ENCODE measurements at places on chromosomes 11 and 22.
A peak's percentile ranks its signal among the peaks of the same experiment; 100 is the strongest.

- DNase-seq, result no peak
Measured at GRCh38 chr22:26800858-26801257, 143.5 kb downstream of the MIAT start.

GRCh38 chr11:23423656-23424055 is 563.4 kb upstream of the CCDC179 start:
- DNase-seq, result no peak

- no peak for DNase-seq
Measured at GRCh38 chr22:24407278-24407665, 20.1 kb upstream of the ADORA2A start.

DNA sequence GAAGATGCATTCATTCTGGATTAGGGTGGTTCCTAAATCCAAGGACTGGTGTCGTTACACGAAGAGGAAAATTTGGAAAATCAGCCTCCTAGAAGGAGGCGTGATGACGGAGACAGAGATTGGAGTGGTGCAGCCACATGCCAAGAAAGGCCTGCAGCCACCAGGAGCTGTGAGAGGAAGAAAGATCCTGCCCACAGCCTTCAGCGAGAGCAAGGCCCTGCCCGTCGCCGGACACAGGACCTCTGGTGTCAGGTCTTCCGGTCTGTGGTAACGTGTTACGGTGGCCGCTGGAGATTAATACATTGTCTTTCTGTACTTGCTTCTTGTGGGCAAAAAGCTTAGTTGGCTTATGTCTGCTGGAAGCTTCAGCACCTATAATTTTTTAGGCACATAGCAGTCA is 1045.8 kb downstream of the BRD1 start:
- DNase-seq, result no peak

DNA sequence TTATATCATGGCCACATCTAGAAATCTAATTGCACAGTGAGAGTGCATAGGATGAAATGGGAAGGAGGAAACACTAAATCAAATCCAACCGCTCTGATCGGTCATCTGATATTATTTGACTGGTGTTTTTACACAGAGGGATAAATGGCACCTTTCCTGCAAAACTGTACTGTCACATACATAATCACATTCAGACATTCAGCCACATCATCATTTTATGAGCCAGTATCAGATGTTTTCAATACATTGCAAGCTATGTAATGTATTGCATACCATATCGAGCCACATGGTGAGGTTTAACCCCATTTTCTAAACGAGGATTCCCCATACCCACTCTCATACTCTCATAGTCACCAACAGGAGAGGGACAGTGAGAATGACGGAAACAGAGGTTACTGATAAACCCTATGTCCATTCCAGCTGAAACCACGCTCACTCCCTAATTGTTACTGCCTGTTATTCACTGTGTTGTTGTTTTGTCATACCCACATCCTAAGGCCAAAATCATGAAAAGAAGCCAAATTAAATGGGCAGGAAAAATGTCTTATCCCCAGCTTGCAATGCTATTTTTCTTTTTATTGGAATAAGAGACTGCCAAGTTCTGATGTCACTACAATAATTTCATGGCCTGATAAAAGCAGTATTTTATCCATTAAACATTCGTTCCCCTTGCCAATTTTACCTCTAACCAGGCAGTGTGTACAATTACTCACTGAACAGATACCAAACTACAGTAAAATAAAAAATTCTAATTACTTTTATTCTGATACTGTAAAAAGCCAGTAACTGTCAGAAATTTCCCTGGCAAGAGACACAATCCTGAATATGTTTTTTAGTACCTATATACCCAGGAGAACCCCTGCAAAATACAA is 9.0 kb downstream of the CDON start:
- no peak for DNase-seq

DNA sequence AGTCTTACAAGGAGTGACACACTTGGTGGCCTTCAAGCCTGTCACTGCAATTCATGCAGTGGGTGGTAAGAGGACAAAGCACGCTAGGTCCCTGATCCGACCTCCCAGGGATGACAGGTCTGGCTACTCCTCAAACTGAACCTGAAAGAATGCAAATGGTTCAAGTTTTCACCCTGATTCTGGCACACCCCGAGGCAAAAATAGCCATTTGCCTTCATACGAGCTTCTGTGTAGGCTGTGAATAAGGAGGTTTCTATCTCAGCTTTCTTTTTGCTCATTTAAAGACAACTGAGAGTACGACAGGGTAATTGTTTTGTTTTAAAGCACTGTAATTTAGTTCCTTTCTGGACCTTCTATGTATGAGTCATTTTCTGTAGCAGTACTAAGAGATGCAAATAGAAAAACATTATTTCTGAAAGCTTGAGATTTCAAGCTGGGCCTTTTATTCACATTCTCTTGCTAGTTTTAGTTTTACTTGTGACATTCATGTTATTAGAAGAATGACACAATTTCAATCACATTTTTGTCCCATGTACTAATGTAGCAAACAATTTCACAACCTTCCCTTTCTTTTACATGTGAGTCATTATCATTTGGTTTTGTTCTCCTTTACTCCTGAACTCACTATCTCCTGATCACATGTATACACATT is 56.6 kb upstream of the FDX1 start:
- DNase-seq, result no peak

- DNase-seq, result no peak
Measured at GRCh38 chr11:69121621-69122325, 34.0 kb upstream of the SMIM38 start.

- no peak for DNase-seq
Measured at GRCh38 chr11:62479631-62480201, 60.9 kb downstream of the SCGB1A1 start.

DNA sequence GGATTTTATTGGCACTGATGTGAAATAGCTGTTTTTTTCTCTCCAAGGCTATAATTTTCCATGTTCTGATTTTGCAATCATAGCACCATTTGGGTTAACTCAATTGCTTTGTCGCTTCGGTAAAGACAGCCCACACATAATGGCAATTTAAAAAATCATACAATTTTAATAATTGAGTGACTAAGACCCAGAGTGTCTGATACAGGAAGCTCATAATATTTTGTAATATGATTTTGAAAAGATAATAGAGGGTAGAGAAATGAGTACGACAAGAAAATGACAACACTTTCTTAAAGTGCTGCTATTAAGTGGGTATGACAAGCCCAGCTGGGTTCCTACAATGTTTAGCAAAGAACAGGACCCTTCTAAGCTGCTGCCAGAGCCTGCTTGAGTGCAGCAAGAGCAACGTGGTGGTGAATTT is 439.1 kb downstream of the METTL15 start:
- DNase-seq, result peak; percentile 48

- no peak for DNase-seq
Measured at GRCh38 chr11:13463779-13464290, 813 bp upstream of the BTBD10 start.

- no peak for DNase-seq
Measured at GRCh38 chr11:78256962-78257361, 68.2 kb downstream of the USP35 start.

- no peak for DNase-seq
Measured at GRCh38 chr11:13923716-13924650, 38.5 kb upstream of the SPON1 start.

GRCh38 chr22:26573026-26573662 is 16.8 kb downstream of the TPST2 start:
- DNase-seq, result no peak

DNA sequence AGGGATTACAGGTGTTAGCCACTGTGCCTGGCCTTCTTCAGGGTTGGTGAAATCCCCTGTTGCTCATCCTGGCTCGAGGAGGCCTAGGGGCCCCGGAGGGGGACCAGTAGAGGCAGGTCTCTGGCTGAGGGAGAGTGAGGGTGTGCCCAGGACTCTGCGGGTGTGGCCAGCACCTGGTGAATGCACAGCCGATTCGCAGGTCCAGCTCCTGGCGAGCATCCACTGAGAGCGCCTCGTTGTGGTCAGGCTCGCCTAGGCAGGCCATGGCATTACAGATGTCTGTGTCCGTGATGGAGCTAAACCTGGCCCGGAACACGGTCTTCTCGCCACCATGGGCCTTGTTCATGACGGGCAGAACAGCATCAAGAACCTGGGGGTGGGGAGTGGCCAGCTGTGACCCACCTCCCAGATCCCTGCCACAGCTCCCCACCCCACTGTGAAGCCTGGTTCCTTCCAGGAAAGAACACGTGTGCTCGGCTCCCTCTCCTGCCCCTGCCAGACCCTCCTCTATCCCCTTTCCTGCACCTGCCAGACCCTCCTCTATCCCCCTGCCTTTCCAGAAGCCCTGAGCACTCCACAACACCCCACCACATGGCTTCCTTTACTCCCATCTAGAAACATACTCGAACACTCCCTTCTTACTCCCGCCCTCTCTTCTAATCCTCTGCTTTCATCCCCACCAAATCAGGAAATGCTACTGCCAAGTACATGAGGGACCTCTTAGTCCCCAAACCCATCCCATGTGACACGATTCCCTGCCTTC is 12.4 kb downstream of the TOP3B start:
- no peak for DNase-seq

DNA sequence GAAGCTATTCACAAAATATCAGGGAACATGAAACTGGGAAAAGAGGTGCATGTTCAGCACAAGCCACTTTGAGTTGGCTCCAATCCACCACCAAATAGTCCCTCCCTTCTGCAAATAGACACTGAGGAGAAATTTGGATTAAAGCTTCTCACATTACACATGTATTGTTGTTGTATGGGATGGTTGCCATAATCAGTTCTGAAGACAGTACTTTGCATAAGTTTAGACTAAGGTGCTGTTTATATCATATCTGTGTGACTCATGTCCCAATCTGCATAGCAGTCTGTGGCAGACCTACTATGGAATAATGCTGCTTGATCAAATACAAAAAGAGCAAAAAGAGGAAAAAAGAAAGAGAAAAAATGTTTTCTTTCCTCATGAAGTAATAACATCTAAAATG is 376.7 kb upstream of the DDI1 start:
- peak; percentile 4 for DNase-seq

- no peak for DNase-seq
Measured at GRCh38 chr22:35491908-35492380, 48.7 kb upstream of the RASD2 start.

- no peak for DNase-seq
Measured at GRCh38 chr11:61957021-61957770, 7.0 kb downstream of the BEST1 start.

- no peak for DNase-seq
Measured at GRCh38 chr22:19394274-19395050, 37.1 kb downstream of the HIRA start.

DNA sequence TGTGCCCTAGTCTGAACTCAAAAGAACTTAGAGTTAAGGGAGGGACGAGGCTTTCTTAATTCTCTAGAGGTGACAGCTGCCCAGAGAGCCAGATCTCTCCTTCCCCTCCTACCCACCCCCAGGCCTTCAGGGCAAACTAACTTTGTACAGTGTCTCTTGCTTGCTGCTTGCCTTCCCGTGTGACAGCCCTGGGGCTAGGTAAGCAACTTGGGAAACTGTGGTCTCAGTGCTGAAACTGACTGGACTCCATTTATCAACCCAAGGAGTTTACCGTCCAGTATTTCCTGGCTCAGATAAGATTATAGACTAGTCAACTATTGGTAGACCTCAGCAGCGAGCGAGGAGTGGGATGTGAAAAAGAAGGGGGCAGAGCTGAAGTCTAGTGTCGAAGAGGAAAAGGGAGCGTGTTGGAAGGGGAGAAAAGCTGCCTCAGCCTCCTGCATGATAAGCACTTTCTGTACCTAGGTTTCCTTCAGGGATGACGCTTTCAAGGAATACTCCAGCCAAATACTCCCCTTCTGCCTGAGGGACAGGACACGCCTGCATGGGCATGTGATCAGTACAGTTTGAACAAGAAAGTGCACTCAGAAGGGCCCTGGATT is 43.3 kb upstream of the WEE1 start:
- DNase-seq, result no peak

- DNase-seq, result no peak
Measured at GRCh38 chr11:33358150-33358831, 101.1 kb downstream of the HIPK3 start.

DNA sequence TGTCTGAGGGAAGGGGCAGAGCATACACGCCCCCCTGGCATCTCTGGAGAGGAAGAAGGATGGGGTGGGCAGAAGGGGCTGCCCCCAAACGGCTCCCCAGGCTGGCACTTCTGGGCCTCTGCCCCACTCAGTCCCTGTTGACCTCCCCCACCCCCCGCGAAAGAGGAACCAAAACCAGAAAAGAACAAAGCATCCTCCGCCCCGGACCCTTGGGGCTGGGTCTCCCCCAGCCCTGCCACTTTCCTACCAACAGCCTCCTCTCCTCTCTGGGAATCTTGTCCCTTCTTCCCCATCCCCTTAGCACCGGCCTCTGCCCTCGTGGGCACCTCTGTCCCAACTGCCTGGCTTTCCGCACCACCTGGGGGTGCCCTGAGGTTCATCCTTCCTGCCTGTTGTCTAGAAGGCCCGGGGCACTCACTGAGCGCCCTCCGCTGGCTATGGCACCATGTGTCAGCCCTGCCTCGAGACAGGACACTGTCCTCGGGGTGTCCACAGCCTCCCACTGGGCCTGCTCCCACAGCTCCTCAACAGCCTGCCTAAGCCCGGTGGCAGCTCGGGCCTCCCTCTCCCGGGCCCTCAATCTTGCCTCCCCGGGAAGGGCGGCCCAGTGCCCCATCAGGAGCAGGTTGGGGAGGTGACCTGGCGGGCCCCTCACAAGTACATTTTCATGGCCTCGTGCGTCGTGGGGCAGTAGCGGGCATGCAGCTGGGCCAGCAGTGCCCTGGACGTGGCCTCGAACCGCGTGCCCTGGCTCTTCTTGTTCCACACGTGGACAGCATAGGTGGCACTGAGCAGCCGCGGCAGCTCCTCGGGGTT is 28.2 kb downstream of the A4GALT start:
- DNase-seq, result no peak

GRCh38 chr11:122181893-122182292 is 65.9 kb upstream of the BLID start:
- DNase-seq, result no peak

DNA sequence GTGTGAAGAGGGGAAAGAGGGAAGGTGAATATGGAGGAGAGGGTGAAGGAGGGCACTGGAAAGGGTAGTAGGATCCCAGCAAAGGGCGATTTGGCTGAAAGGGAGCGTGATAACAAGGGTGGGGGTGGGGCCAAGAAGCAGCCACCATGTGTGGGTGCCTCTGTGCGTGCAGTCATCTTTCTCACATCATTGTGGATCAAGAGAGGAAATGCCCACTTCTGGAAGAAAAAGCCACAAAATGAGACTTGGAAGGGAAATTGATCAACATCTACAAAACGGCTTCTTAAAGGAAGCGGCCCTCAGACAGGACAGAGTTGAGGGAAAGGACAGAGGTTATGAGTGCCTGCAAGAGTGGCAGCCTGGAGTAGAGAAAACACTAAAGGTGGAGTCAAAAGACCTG is 1.2 kb upstream of the CXCR5 start:
- no peak for DNase-seq

DNA sequence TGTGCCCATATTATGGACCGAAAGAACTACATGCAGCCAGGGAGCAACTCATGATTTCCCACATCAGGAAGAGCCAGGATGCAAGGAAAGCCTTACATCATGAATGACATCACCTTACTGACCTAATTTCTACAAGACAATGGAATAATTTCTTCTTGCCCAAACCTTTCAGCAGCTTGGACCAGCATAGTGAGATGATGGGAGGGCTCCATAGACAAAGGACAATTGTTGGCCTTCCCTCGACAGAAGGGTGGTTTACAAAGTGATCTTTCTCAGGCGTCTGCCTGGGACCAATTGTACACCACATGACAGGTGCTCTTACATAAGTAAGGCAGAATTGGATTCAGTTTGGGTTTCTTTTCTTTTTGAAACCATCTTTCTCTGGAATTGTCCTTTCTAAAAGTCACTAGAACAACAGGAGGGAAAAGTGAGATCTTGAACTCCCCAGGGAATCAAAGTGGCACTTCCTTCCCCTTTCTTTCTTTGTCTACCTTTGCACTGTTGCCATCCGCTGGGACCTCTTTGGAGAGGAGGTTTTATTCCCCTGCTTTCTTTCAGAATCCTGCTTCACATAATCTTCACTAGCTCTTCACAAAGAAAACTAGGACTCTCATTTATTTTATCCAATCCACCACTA is 51.7 kb upstream of the PAK1 start:
- DNase-seq, result no peak

Data from NCI-H748 treated with DMSO at 0.1 percent for 48 hours (cell line).